BJ (cell line): ENCODE measurements at places on chromosomes 12 and 14. TPM values are rescaled to one million over a fixed set of nuclear protein-coding genes. Genes with fewer than 3 reads are reported as not detected.

The INHBE gene
- 23.1 and 23.9 TPM in 2 replicates for polyA plus RNA-seq

The FAM186B gene
- 0.11 and 0.12 TPM in 2 replicates for polyA plus RNA-seq

The NEK9 gene
- polyA plus RNA-seq = 38.1 and 53.4 TPM in 2 replicates

The CLBA1 gene
- polyA plus RNA-seq = 4.5 and 5.9 TPM in 2 replicates

The TDRD9 gene
- polyA plus RNA-seq = 1.3 and 2.2 TPM in 2 replicates

The ITFG2 gene
- 21.9 and 27.6 TPM in 2 replicates for polyA plus RNA-seq

The TMEM132C gene
- not detected in 2 replicates for polyA plus RNA-seq

The NELL2 gene
- polyA plus RNA-seq = 0.16 and 0.23 TPM in 2 replicates

The CLEC9A gene
- polyA plus RNA-seq = not detected in 2 replicates

The ALX1 gene
- not detected in 2 replicates for polyA plus RNA-seq

The PLEKHG7 gene
- polyA plus RNA-seq = not detected in 2 replicates

The PPP1R36 gene
- polyA plus RNA-seq = 0.65 and 0.67 TPM in 2 replicates

The STYK1 gene
- 0.74 and 0.92 TPM in 2 replicates for polyA plus RNA-seq

The RD3L gene
- polyA plus RNA-seq = not detected in 2 replicates

The MIP gene
- 0.10 and 0.12 TPM in 2 replicates for polyA plus RNA-seq

The TAS2R14 gene
- 0.56 and 1.3 TPM in 2 replicates for polyA plus RNA-seq

The CLEC2D gene
- 1.7 and 3.6 TPM in 2 replicates for polyA plus RNA-seq

The TEX52 gene
- not detected in 2 replicates for polyA plus RNA-seq

The TPH2 gene
- polyA plus RNA-seq = not detected in 2 replicates

The CAND1 gene
- 64.6 and 110 TPM in 2 replicates for polyA plus RNA-seq

The KRT72 gene
- not detected in 2 replicates for polyA plus RNA-seq
